ENCODE measurements at places on chromosomes 5 and 9.
A peak's percentile ranks its signal among the peaks of the same experiment; 100 is the strongest.

DNA sequence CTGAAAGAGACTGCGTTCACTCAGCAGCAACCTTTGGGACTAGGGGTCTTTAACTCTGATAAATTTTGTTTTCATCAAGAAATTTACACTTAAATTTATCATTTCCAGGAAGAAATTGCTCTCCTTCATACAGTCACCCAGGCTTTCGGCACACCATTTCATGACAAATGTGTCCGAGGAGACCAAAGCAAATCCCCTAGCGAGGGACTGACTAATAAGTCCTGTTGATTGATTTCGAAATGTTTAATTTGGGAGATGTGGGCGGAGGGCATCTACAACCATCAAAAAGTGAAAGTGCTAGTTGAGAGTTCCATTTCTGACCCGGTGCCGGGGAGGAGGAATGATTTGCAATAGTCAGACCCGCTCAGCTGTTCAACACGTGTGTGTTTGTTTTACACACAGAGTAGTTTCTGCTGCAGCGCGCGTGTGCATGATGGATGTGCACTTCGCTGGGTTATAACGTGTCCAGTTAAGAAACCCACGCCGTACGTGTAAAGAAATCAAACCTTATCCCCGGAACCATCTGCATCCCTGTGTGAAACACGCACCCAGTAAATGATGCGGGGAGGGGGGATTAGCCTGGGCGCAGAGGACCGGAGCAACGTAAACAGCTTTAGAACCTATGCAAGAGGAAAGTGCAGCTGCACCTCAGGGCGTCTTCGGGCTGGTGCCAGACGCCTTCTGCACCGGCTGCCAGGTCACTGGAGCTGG, 845 bp upstream of the NR4A3 start:
- DNase-seq, result peak; percentile 49

DNA sequence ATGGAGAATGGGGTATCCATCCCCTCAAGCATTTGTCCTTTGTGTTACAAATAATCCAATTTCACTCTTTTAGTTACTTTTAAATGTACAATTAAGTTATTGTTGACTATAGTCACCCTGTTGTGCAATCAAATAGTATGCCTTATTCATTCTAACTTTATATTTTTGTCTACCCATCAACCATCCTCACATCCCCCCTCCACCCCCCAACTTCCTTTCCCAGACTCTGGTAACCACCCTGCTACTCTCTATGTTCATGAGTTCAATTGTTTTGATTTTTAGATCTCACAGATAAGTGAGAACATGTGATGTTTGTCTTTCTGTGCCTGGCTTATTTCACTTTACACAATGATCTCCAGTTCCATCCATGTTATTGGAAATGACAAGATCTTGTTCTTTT, 15.4 kb upstream of the RANBP17 start:
- no peak for DNase-seq

- DNase-seq, result peak; percentile 87
Measured at GRCh38 chr5:177362610-177363507, 5.1 kb downstream of the RGS14 start.

DNA sequence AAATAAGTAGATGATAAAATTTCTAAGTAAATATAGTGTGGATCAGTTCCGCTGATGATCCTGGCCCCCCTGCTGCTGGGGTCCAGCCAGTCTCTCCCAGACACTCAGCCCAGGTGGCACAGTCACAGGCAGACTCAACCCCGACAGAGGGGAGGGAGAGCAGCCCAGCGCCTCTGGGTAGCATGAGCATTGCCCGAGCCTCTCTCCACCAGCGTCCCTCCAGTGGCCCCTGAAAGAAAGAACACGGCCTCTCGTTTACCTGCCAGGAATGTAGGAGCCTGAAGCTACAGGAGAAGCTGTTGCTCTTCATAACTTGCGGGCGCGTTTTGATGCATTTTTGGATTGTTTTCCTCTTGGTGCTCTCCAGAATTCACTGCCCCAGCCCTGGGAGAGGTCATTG, 68.8 kb upstream of the ICE1 start:
- no peak for DNase-seq

- DNase-seq, result no peak
Measured at GRCh38 chr5:148140846-148141245, 27.5 kb upstream of the SPINK14 start.

DNA sequence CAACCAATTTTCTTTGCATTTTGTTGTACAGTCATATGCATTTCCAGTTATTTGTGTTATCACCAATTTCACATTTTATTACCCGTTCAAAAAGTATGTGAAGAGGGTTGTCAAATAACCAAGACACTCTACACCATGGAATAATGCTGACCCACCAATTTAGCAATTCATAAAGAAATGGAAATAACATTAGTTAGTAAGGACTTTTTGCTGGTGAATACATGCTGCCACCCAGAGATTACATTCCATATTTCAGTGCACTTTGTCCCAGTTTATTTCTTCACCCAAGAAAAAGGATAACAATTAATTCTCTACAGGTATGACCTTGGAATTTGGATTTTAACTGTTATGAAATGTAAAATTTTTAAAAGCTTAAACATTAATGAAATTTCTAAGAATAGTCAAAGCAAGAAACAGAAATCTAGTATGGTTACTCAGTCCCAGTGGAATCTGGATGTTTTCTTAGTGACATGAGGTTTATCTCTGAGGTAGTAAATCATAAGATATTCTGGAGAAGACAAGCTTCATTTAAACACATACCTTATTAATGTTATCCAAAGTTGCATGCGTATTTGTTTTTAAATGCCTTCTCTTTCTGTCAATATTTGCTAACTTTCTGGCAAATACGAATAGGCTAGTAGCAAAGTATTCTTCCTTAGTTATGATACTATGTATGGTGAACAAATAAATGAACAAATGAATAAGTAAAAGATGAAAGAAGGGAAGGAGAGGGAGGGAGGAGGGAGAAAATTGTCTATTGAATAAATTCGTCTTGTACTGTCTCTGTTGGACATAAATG, 100.6 kb downstream of the CETN3 start:
- no peak for DNase-seq

DNA sequence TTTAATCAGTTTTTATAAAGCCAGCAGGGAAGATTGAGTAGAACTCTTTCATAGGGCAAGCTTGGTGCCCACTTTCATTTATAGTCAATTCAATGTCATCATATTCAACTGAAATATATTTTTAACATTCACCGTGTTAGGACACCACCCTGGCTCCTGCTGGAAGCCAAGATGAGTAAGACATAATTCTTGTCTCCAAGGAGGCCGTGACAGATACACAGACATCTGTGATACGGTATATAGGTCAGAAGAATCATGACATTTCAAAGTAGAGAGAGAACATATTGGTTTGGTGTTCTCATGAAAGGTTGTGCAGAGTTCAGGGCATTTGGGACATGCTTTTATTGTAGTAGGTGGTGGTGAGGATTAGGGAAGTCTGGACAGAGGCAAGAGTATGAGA, 120.1 kb downstream of the CMYA5 start:
- no peak for DNase-seq

- no peak for DNase-seq
Measured at GRCh38 chr5:165258197-165258771, 1752.9 kb downstream of the MAT2B start.

GRCh38 chr5:17258431-17258830, 41.0 kb downstream of the BASP1 start:
- DNase-seq, result peak; percentile 18

GRCh38 chr5:33148076-33148513, 292.7 kb upstream of the TARS1 start:
- DNase-seq, result peak; percentile 87

DNA sequence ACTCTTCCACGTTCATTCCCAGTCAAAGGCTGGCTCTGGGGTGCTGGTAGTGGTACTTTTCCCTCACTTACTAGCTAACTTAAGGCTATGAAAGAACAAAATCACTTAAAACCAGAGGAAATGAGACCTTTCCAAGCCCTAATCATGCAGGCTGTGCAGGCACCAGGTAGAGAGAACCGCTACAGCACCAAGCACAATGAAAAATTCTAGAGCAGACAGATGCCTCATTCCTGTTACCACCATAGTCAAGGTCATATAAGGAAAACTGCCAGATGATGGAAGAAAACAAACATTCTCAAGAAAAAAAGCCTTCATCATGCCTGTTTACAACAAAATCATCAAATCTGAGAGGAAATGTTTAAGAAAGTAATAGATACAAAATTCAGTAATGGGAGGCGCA, 374.4 kb upstream of the PDE4D start:
- no peak for DNase-seq

- peak; percentile 65 for DNase-seq
Measured at GRCh38 chr9:33813712-33814641, 3.0 kb upstream of the UBE2R2 start.
